T-helper 17 cell (primary cell): ENCODE measurements at places on chromosomes 6 and 20. TPM values are rescaled to one million over a fixed set of nuclear protein-coding genes. Genes with fewer than 3 reads are reported as not detected.

CRYBG1 gene
- 61.0 TPM for total RNA-seq

HLA-DOB gene
- total RNA-seq: 6.6 TPM

TSHZ2 gene
- total RNA-seq: 29.1 TPM

ANKRD66 gene
- total RNA-seq: not detected

PTGIS gene
- not detected for total RNA-seq
